ENCODE measurements at places on chromosomes 6 and 20.

DNA sequence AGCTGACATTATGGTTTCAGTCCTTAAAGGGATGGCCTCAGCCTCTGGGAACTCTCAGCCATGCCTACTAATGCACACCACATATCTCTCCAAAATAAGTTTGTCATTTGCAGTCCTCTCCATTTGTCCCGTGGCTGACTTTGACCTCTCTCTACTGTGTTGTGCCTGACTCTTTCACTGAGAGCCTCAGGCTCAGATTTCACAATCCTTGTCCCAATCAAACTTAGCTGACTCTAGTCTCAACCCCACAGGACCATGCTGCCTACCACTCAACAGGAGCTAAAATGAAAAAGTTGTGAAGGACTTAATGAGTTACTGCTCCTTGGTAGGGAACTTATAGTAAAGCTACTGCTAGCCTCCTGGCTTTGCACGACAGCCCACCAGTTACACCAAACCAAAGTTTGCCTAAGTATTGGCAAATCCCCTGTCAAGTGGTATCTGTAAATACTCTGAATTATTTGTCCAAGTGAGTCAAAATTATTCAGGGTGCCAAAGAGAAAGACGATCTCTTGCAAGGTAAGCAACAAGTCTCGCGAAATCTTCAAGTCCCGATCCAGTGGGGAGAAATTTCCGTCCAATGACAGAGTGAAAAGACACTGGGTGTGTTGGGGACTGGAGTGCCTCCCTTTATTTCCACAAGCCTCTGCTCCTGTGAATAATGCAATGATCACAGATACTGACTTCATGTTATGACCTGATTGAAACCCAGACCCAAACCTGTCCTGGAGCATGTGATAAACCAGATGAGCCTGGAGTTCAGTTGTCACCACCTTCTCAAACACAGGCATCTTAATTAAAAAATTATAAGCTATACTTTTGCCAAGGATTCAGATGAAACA is 124.4 kb upstream of the FOXQ1 start:
- DNase-seq, result no peak

DNA sequence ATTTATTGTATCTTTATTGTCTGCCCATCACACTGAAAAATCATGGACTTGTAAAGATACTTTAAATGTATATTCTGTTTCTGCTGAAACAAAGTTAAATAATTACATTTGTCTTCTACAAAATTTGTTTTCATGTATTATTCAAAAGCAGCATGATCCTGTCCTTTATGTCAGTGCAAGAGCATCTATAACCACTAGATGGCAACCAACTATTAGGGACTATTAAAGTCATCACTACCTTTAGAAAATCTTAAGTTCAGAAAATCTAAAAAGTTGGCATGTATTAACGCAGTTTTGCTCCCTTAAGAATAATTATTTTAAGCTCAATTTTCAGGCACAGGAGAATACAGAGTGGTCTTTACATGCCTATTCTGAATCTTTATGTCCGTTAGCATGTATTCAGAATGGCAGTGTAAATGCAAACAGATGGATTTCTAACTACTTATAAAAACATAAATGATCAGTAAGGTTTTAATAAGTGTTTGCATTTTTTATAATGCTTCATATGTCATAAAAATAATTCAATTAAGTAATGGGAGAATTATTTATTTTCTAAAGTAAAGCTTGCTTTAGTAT is 17.8 kb downstream of the TMEM30A start:
- DNase-seq, result peak; percentile 30

GRCh38 chr6:21678990-21679389 is 85.4 kb downstream of the SOX4 start:
- DNase-seq, result no peak

GRCh38 chr6:25899123-25899522 is 25.1 kb upstream of the SLC17A3 start:
- DNase-seq, result no peak

DNA sequence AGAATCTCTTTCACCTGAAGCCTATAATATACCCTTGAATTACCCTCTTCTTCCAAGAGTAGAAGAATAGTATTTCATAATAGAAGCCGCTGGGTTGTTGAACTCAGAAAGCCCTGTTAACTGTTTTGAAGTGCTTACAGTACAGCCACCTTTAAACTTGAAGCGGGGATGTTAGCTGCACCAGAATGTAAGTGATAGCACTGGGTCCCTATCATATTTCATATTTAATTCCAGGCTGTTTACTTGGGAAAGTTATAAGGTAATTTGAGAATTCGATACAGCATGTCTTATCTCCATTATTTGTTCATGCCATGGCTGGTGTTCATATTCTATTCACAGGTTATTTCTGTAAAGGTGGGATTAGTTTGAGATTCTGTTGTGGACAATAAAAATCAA is 63.5 kb upstream of the VSTM2L start:
- peak; percentile 75 for DNase-seq

DNA sequence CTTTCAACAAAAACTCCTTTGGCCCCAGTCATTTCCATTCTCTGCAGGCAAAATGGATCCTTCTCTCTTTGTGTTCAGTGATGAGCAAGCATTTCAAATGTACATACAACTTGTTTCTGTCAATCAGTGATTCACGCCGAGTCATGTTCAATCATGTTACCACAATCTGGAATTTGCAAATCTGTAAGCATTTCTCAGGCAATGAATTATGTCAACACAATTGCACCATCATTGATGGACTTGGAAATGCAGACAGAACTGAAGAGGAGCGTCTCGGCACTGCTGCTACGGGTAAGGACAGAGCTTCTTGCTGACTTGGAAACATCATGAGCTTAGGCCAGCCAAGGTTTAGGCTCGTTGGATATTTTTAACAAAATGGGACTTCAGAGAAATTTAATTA is 132.8 kb upstream of the AGPAT4 start:
- no peak for DNase-seq

DNA sequence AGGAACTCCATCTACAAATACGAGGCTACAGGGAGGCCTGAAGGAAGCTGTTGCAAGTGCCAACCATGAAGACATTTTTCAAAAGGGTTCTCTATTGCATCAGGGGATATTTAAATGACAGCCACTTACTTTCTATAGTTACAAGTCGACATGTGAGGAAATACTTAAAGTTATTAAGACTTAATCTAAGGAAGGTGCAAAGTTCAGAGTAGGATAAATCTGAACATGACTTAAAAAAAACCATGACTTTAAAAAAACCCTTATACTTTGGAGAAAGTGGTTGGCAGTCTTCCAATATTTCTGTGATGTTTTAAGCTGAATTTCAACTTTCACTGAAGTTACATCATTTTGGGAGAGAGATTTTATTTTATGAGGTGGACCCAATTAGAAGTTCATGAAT is 56.3 kb upstream of the EMILIN3 start:
- no peak for DNase-seq

GRCh38 chr6:6927521-6928361 is 180.0 kb upstream of the RREB1 start:
- DNase-seq, result no peak

GRCh38 chr6:69331886-69332285 is 464.9 kb downstream of the LMBRD1 start:
- no peak for DNase-seq

- no peak for DNase-seq
Observed at GRCh38 chr6:62805431-62805830, 405.8 kb upstream of the FKBP1C start.

GRCh38 chr20:62215020-62215990 is 4.8 kb downstream of the HRH3 start:
- no peak for DNase-seq

DNA sequence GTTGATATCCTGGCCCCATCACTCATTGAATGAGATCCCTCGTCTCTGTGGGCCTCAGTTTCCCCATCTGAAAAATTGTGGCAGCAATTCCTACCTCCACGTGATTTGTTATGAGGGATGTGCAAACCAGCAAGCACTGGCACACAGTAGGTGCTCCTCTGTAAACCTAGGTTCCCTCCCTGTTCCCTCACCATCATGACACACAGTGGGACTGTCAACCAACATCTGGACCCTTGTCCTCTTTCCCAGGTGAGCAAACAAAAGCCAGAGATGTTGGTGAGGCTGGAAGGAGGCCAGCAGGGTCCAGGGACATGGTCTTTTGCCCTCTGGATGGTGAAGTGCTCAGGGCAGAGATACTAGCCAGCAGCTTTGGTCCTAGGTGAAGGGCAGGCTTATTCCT is 26.1 kb downstream of the RSPO4 start:
- DNase-seq, result no peak

DNA sequence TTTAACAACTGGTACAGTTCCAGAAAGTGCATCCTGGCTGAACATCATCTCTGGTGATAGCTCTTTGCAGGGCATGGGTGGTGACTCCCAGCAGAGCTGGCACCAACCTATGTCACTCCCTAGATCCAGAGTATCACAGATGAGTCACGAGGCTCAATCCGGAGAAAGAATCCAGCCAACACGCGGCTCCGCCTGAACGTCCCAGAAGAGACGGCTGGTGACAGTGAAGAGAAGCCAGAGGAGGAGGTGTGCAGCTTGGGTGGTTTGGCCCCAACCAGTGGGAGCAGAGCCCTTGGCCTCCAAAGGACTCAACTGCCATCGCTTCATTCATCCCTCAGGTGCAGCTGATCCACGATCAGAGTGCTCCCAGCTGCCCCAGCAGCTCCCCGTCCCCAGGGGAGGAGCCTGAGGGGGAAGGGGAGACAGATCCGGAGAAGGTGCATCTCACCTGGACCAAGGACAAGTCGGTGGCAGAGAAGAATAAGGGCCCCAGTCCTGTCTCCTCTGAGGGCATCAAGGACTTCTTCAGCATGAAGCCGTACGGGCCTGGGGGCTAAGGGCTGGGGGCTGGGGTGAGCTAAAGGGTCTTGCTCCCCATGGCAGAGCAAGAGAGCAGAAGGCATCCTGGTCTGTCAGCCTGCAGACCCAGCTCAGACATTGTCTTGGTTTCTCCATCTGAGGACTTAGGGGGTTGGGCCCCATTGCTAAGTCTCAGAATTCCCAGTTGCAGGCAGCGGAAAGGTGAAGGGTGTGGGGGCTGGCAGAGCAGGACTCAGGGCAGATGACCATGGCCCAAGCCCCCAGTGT is 27.2 kb downstream of the SLC12A5 start:
- DNase-seq, result no peak

DNA sequence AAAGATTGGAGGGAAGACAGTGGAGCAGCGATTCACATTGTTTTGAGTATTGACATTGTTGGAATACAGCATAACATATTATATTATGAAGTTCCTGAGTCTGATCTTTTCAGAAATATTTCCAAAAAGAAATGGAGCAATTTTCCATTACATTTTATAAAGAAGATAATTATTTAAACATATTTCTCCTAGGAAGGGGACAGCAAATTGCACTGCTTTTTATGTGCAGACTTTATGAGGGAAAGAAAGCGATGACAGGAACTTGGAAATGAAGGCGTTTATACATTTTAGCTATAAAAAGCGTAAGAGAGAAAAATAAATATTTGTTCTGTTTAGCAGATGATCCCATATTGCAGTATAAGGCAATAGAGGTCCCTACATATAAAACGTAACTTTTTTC is 117.0 kb upstream of the EDN1 start:
- DNase-seq, result no peak

GRCh38 chr6:134347885-134348805 is 30.2 kb upstream of the SGK1 start:
- DNase-seq, result no peak

- no peak for DNase-seq
Observed at GRCh38 chr6:83047065-83047754, 18.4 kb downstream of the UBE3D start.

- no peak for DNase-seq
Observed at GRCh38 chr6:155223646-155224451, 40.0 kb upstream of the CLDN20 start.

DNA sequence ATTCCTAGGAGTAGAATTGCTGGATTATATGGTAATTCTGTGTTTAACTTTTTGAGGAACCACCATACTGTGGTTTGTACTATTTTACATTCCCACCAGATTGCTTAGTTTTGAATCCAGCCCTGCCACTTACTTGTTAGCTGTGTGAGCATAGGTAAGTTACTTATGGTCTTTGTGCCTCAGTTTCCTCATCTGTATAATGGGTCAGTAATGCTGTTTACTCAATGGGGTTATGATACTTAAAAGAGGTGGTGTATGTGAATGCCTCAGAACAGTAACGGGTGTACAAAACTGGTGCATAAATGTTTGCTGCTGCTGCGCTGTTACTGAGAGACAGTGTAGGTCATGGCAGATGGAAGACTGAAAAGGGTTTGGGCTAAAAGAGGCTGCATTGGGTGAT is 239.3 kb downstream of the NRN1 start:
- DNase-seq, result no peak

GRCh38 chr20:55741801-55742200 is 263.5 kb downstream of the CBLN4 start:
- no peak for DNase-seq

GRCh38 chr6:218153-219018 is 73.9 kb upstream of the DUSP22 start:
- no peak for DNase-seq

DNA sequence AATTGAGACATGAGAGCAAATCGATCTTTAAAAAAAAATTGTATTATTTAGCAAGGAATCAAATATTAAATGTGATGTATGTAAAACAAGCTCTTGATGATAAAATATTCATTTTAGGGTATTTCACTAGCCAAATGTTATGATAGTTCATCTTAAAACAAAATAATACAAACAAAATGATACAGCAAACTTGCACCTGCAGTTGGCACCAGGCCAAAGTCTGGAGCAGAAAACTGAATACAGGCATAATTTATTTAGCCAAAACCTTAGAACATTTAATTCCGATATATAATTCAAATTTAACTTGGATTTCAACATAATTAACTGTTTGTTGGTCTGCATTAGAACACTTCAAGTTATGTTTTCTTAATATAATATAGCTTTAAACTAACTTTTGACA is 60.9 kb downstream of the EPHA7 start:
- peak; percentile 24 for DNase-seq

DNA sequence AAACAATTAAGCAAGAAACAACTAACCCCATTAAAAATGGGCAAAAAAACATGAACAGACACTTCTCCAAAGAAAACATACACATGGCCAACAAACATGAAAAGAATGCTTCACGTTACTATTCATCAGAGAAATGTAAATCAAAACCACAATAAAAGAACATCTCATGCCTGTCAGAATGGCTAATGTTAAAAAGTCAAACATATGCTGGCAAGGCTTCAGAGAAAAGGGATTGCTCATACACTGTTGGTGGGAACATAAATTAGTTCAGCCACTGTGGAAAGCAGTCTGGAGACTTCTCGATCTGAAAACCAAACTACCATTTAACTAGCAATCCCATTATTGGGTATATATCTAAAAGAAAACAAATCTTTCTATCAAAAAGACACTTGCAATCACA is 217.5 kb downstream of the TINAG start:
- no peak for DNase-seq

DNA sequence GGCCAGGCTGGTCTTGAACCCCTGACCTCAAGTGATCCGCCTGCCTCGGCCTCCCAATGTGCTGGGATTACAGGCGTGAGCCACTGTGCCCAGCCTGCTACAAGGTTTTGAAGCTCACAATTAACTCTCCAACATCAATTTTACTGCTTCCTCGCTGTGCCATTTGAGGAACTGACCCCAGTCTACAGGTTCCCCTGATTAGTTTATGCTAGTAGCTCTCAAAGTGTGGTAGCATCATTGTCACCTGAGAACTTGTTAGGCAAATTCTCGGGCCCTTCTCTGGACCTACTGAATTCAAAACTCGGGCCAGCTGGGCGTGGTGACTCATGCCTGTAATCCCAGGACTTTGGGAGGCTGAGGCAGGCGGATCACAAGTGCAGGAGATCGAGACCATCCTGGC is 49.4 kb downstream of the MCUR1 start:
- DNase-seq, result no peak
